ENCODE measurements at places on chromosomes 1 and 21.

DNA sequence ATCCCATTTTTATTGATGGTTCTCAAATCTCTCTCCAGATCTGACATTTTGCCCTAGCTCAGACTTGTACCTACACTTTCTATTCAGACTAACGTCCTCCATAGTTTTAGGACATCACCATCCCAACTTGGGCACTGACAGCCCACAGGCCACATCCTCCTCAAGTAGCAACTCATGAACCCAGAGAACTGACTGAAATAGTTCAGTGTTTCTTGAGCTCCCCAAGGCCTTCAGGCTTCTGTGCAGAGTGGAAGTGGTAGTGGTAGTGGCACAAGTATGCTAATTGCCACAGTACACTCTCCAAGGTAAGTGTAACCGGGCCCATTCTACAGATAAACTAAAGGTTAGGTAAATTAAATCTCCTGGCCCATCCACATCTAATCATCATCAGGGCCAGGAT is 112.6 kb downstream of the SLC45A1 start:
- no peak for DNase-seq

- DNase-seq: no peak
Observed at GRCh38 chr1:33738536-33738935, 125.3 kb upstream of the HMGB4 start.

- DNase-seq: no peak
Observed at GRCh38 chr1:160993544-160994193, 27.3 kb downstream of the F11R start.

DNA sequence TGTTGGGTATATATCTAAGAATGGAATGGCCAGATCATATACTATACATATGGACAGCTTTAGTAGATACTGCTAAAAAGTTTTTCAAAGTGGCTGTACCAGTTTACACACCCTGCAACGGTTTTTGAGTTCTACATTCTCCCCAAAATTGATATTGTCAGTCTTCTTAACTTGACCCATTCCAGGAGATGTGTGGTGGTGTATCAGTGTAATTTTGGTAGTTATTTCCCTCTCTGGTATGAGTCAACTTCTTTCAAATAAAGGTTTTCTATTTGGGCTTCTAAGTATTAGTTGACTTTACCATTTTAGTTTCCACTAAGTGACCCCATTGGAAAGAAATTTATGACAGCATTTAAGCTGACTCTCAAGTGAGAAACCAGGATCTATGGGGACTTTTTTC is 29.2 kb downstream of the INKA2 start:
- no peak for DNase-seq

DNA sequence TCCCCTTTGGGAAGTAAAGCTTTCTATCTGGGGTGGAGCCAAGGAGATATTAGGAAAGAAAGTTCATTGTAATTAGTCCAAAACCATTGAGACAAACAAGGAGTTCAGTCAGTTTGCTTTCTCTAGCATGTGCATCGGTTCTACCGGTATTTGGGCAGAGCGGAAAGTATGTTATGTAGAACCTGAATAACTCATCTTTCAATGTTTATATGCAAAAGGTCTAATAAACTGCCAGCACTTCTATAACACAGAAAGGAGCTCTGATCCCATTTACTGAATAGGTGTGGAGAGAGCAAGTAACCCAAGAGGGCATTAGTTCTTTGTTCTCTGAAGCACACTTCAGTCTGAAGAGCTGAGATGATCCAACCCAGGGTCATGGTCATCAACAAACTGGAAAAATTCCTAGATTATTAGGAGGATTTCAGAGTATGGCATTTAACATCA is 3.5 kb downstream of the TGFB2 start:
- DNase-seq: no peak

- DNase-seq: no peak
Observed at GRCh38 chr1:201275253-201275666, 8.0 kb upstream of the PKP1 start.

DNA sequence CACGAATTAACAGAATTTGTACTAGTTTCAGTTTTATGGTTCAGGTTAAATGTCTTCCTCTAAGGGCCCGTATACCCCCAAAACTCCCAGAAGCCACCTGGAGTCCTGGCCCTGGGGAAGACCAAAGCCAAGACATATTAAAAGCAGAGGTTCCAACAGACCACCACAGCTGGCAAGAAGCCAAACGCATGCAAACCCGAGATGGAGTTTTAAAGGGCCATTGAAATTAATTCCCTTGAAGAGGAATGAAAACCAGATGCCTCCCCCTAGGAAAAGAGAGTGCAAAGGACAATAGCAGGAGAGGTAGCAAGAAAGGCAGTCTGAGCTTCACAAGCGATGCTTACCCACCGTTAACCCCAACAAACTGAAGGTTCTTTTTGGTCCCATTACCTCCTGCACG is 48.1 kb downstream of the KANK4 start:
- DNase-seq: no peak

DNA sequence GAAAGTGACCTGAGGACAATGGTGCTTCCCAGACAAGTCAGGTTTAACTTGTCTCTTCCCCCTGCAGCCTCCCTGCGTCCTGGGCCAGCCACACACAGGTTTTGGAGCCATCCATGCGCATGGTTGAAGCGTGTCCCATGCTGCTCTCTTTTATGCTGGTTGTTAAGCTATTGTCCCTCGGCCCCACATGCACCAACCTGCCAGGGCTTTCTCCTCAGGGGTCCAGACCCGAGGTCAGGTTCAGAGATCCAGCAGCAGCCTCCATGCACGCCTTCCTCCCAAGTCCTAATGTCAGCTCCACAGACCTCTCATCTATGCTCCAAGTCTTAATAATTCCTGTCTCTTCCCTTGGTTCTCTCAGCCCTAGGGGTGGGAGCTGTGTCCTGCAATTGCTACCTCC is 1.6 kb downstream of the ABCA4 start:
- no peak for DNase-seq

GRCh38 chr1:116916533-116917445 is 7.1 kb downstream of the PTGFRN start:
- DNase-seq: no peak

DNA sequence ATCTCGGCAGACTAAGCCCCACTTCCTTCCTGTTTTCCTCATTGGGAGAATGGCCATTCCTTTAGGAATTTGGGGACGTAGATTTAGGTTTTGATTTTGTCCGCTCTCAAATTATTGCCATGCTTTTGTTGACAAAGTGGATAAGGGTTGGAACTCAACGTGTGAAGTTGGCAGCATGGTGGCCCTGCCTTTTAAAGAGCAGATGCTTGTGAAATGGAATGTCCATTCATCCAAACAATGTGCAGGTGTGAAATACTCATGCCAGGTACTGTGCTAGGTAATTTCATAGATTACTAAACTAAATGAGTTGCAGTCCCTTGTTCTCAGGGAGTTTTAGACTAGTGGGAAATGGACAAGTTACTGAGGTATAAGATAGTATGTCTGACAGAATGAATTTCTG is 75.0 kb downstream of the SPATA46 start:
- no peak for DNase-seq

DNA sequence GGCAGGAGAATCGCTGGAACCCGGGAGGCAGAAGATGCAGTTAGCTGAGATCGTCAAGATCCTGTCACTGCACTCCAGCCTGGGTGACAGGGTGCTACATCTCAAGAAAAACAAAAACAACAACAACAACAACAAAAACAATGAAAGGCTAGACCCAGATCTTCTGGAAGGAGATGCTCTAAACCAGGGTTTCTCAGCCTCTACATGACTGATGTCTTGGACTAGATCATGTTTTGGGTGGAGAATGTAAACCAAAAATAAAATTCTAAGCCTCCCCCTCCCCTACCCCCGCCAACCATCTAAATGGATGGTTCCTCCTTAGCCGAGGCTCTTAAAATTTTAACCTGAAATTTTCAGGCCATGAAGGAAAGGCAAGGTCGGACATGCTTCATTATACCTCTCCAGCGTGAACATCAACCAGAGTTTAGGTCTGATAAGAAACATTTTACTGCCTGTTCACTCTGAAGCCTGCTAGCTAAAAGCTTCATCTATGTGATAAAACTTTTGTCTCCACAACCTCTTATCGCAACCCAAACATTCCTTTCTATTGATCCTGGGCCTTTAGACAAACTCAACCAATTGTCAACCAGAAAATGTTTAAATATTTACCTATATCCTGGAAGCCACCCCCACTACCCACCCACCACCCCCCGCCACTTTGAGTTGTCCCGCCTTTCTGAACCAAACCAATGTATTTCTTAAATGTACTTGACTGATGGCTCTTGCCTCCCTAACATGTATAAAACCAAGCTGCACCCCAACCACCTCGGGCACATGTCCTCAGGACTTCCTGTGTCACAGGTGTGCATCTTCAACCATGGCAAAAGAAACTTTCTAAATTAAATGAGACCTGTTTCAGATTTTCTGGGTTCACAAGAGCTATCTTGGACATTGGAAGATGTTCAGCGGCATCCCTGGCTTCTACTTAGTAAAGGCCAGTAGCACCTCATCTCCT is 1.9 kb upstream of the CAPN2 start:
- DNase-seq: no peak
